ENCODE measurements at places on chromosomes 5 and 9. TPM values are rescaled to one million over a fixed set of nuclear protein-coding genes. Genes with fewer than 3 reads are reported as not detected.

ITGA2 gene
- total RNA-seq = 32.4 TPM

BHMT gene
- 0.16 TPM for total RNA-seq

ZFP37 gene
- 2.2 TPM for total RNA-seq

PCDHGA5 gene
- total RNA-seq = 1.3 TPM

EPB41L4B gene
- total RNA-seq = 17.7 TPM

- no peak for DNase-seq
Measured at GRCh38 chr5:170000155-170000554, 19.9 kb upstream of the INSYN2B start.

GRCh38 chr5:150402229-150402773 is 10.4 kb downstream of the CD74 start:
- no peak for DNase-seq

SGCD gene
- 15.5 TPM for total RNA-seq

DNA sequence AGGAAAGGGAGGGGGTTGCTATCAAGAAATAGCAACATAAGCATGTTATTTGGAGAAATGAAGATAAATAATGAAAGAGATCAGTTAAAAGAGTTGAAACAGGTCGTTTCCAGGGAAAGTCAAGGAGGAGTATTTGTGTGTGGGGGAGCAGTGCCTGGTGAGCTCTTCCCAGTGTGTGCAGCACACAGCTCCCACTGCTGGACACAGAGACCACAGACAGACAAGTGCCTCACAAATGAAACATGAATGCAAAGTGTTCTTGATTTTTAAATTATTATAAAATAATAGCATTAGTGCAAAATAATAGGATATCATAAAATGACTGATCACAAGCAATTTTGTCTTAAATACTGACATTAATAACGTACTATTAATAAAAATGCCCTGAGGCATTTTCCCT is 40.8 kb downstream of the LIFR start:
- DNase-seq = no peak

OCLN gene
- total RNA-seq = 85.7 TPM

TTC23L gene
- total RNA-seq = 0.20 TPM

MARCHF11 gene
- not detected for total RNA-seq

DNA sequence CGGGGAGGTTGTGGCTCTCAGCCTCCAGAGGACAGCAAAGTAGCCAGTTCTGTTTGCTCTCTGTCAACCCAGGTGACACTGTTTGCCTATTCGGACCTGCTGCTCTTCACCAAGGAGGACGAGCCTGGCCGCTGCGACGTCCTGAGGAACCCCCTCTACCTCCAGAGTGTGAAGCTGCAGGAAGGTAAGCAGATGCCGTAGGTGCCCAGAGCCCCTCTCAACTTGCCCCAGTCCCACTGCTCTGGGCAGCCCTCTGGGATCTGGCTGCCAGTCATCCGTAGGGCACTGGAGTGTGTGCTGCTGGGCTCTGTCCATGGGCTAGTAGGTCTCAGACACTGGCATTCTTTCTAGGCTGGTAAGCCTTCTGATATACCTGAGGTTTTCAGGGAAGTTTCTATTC is 59.3 kb downstream of the RGS3 start:
- DNase-seq = no peak

All from left lung (tissue), 14 donors.